ENCODE measurements at places on chromosomes 5 and 9.

- DNase-seq, result no peak
Measured at GRCh38 chr5:176408590-176408989, 7.7 kb downstream of the CLTB start.

GRCh38 chr9:121889990-121890563, 203.0 kb downstream of the TTLL11 start:
- peak; percentile 49 for DNase-seq

DNA sequence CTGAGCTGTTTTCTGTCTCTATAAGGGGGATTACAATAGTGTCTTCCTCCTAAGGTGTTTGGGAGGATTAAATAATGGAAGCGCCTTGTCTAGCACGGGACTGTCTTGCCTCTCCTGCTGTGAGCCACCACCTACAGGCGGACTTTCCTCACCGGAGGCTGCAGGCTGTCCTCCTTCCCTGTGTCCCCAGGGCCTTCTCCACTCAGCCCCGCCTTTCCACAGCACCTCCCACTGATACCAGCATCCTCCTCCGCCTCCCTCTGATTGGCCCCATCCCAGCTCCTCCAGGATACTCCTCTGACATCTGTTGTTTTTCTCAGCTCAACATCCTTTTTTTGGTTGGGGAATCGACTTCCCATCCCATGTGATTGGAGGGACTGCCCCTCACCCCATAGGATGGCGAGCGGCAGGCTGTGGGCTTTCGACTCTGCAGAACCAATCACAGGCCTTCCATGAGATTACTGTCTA, 851 bp upstream of the ZDHHC12 start:
- DNase-seq, result peak; percentile 85

DNA sequence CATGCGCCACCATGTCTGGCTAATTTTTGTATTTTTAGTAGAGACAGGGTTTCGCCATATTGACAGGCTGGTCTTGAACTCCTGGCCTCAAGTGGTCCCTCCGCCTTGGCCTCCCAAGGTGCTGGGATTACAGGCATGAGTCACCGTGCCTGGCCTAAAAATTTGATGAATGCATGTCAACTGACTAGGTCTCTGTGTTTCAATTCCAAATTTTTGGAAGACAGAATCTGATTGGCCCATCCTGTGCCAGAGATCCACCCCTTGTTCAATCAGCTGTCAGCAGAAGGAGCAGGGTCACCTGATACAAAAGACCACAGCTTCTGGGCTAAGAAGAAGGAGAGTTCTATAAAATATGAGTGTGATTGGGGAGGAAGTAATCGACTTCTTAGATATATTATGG, 43.5 kb upstream of the COL15A1 start:
- DNase-seq, result no peak

- no peak for DNase-seq
Measured at GRCh38 chr5:139146809-139147482, 51.2 kb downstream of the SIL1 start.

- DNase-seq, result peak; percentile 10
Measured at GRCh38 chr5:178538741-178539229, 51.4 kb downstream of the COL23A1 start.

GRCh38 chr5:92050970-92051369, 667.9 kb upstream of the ARRDC3 start:
- DNase-seq, result no peak

- DNase-seq, result no peak
Measured at GRCh38 chr5:74722271-74722670, 37.2 kb downstream of the HEXB start.

GRCh38 chr5:160197341-160198144, 31.8 kb upstream of the FABP6 start:
- peak; percentile 91 for DNase-seq

GRCh38 chr9:121989010-121989409, 104.1 kb downstream of the TTLL11 start:
- DNase-seq, result peak; percentile 56

- DNase-seq, result peak; percentile 68
Measured at GRCh38 chr9:85727500-85727899, 14.3 kb downstream of the AGTPBP1 start.

DNA sequence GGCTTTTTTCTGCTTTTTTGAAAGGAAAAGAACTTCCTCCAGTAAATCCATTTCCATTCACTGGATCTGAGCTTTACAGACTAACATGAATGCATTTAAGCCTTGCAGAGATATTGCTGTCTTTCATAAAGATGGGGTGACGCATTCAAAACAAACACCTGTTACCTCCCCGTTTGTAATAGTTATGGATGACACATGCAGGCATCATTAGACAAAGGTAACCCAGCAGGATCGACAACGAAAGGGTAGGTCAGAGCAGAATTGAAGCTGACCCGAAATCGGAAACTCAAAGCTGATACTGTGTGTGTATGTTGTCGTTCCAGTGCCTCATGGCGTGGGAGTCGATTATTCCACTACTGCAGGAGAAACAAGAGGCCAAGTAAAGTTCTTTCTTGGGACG, 22.2 kb downstream of the SLC46A2 start:
- no peak for DNase-seq

GRCh38 chr5:39256477-39257235, 37.3 kb upstream of the FYB1 start:
- peak; percentile 87 for DNase-seq

- no peak for DNase-seq
Measured at GRCh38 chr5:1503241-1504068, 20.3 kb downstream of the LPCAT1 start.

GRCh38 chr5:169527863-169528262, 55.7 kb upstream of the SPDL1 start:
- peak; percentile 5 for DNase-seq

DNA sequence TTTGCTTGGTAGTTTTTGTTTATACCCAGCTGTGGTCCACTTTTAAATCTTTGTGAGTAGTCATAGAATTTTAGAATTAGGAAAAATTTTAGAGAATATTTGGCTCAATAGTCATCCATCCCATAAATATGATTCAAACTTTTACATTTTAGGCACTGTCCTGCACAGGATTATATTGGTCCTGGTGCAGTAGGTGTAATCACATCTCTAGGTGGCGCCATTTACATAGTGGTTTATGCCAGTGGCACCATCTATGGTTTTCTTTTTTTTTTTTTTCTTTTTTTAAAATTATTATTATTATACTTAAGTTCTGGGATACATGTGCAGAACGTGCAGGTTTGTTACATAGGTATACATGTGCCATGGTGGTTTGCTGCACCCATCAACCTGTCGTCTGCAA, 260.7 kb upstream of the KCNN2 start:
- DNase-seq, result peak; percentile 87

- DNase-seq, result peak; percentile 67
Measured at GRCh38 chr9:36194326-36195000, 3.7 kb downstream of the CLTA start.

GRCh38 chr5:149271716-149272563, at the start of gene AFAP1L1:
AFAP1L1 (plus strand) TSS chr5:149271859; CDS start chr5:149271969, 110 bp downstream.
- DNase-seq, result peak; percentile 53

GRCh38 chr5:42005561-42006153, 80.6 kb downstream of the FBXO4 start:
- DNase-seq, result peak; percentile 57

GRCh38 chr9:109246533-109246932, 74.3 kb downstream of the EPB41L4B start:
- DNase-seq, result no peak

All from choroid plexus epithelial cell (primary cell).